Upper lobe of right lung (tissue), 1 donor: ENCODE measurements at places on chromosomes 1 and 21. TPM values are rescaled to one million over a fixed set of nuclear protein-coding genes. Genes with fewer than 3 reads are reported as not detected.

Gene RGL1
- total RNA-seq: 40.9 TPM

Gene CAPN2
- 306 TPM for total RNA-seq

Gene PLA2G2E
- total RNA-seq: not detected

Gene DIO1
- total RNA-seq: not detected
